ENCODE measurements at places on chromosomes 7 and 10.

- DNase-seq, result no peak
Measured at GRCh38 chr7:412313-412710, 107.3 kb downstream of the PDGFA start.

- no peak for DNase-seq
Measured at GRCh38 chr10:4344492-4344994, 481.5 kb upstream of the AKR1E2 start.

GRCh38 chr10:132364594-132364970 is 32.4 kb upstream of the PWWP2B start:
- no peak for DNase-seq

- DNase-seq, result no peak
Measured at GRCh38 chr7:29609162-29610037, 45.8 kb downstream of the PRR15 start.

DNA sequence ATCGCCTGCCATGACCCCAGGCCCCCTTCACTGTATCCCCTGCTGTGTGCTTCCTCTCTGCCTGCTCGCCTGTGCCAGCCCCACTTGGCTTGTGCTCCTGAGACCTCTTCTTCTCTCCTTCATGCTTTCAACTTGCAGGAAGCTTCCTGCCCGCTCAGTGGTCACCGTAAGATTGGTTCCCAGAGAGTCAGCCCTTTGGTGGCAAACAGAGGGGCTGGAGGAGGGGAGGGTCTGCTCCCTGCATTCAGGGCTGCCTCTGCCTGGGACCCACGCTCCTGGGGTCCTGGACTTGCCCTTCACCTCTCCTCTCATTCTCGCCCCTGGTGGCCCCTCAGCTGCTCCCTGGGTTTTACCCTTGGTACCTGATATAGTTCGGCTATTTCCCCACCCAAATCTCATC is 45.8 kb upstream of the ZNF32 start:
- DNase-seq, result no peak

DNA sequence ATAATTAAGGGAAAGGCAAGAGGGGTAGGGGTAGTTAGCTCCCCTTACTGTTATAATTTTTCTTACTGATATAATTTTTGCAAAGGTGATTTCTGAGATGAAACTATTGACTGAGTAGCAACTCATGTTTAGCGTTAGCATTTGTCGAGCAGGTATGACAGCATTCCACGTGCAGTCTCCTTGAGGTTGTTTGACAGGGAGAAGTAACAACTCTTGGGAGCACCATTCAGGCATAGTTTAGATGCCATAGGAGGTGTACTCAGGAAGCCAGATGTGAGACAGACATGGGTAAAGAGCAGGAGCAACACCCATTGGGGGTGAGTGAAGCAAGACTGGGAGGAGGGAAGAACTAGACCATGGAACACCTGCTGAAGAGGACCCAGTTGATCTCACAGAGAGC is 96.6 kb upstream of the KLF6 start:
- no peak for DNase-seq

DNA sequence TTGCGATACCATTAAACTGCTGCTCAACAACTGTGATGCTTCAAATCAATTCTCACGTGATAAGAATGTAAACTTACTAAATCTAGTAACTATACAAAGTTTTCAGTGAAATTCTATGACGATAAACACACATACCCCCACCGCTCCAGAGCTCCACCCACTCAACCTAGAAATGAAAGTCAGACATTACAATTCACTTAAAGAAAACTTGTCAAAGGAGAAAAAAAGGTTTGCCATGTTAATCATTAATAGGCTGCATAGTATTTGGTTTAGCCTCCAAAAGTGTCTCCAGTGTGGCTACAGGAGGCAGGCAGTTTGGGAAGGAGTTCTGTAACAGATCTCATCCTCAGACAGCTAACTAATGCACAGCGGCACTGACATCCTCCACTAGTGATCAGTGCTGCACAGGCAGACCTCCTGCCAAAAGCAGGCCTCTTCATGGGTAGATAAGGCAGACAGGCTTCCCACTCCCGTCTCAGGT is 3.1 kb downstream of the HERPUD2 start:
- DNase-seq, result no peak

- DNase-seq, result no peak
Measured at GRCh38 chr7:68682910-68683309, 915.4 kb upstream of the AUTS2 start.

- DNase-seq, result no peak
Measured at GRCh38 chr7:30178748-30179436, 44.1 kb downstream of the MTURN start.

DNA sequence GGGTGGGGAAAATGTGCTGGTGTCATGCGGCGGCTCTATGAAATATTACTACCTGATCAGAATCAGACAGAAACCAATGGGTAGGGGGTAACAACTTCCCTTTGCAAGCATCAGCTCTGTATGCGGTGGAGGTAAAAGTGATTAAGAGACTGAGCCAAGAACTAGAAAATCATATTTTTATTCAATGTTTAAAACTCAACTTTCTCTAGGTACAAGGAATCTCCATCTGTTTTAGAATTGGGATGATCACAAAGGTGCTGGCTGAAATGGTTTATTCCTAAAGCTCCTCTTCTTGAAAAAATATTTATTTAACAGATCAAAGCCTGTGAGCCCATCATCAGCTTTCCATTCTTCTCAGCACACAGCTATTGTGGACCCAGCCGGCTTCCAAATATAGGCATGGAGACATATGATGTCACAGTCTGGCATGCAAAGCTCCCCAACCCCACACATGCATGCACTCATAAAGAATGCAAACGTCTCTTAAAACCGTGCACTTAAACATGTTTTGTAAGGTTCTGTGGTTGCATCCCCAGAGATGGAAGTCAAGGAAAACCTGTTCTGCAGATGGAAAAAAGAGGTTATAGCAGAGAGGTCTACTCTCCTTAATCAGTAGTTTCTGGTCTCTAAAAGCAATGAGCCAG is 126.0 kb downstream of the SKIDA1 start:
- no peak for DNase-seq

DNA sequence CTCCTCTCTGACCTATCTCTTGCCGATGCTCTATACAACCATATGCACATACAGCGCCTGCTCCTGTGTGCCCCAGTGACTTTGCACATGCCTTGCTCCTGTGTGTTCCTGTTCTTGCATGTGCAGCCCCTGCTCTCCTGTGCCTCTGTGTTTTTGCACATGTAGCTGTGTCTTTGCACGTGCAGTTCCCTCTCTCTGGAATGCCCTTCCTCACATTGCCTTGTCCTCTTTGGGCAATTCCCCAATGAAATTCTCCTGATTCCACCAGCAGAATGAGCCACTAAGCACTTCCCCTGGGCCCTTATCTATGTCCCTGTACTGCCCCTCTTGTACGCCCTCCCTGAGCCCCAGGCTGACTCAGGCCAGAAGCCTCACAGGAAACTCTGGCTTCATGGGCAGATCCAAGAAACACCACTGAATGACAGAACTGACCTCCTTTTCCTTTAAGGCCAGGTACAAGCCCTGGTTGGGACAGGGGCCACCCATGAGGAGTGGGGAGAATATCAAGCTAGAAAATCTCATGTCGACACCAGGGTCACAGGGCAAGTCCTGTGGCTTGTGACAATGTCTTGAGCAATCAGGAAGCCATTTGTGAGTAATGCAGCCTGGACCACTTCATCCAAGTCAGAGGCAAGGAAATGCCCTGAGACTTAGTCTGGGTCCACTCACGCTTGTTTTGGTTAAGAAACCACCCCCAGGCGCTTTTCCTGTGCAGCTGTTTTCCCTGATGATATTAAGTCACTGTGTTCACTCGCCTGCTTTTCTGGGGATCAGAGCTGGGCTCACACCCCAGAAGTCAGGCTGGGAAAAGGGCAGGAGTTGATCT is 1.9 kb upstream of the ARHGAP22 start:
- peak; percentile 21 for DNase-seq

DNA sequence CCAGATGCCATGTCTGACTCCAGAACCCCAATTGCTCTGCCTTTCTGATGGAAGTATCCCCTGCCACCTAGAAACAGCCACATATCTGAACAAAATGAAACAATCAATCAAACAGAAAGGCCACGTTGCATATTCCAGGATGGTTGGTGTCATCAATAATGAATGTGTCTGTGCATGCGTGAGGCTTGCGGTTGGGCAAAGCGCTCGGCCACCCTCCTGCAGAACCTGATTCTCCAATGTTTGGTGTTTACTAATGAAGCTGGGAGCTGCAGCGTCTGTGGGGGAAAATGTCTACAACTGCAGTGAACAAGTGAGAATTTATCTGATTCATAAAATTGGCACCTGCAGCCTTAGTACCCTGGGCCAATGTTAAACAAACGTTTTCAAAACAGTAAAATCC is 121.2 kb upstream of the ADARB2 start:
- DNase-seq, result no peak

GRCh38 chr7:150909200-150909995 is 57.1 kb downstream of the AOC1 start:
- DNase-seq, result peak; percentile 24

- DNase-seq, result no peak
Measured at GRCh38 chr7:149856583-149856982, 17.2 kb upstream of the ATP6V0E2 start.

- DNase-seq, result no peak
Measured at GRCh38 chr7:1455241-1455939, 3.9 kb downstream of the MICALL2 start.

DNA sequence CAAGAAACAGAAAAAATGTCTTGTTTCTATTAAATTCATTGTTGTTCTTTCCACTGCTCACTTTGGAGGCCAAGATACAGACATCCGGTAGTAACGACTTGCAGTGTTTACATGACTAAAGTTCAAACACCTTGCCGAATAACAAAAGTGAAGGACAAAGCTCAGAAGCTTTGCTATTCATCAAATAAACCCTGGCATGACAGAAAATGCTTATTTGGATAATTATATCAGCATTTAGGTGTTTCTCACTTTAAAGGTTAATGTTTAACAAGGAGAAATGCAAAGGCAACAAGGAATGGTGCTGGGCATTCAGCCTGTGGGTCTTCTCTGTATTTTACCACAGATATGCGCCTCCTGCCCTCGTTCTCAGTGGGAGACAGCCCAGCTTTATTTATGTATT is 5.4 kb upstream of the PTF1A start:
- DNase-seq, result no peak

- no peak for DNase-seq
Measured at GRCh38 chr7:1187127-1187526, 27.1 kb upstream of the ZFAND2A start.

DNA sequence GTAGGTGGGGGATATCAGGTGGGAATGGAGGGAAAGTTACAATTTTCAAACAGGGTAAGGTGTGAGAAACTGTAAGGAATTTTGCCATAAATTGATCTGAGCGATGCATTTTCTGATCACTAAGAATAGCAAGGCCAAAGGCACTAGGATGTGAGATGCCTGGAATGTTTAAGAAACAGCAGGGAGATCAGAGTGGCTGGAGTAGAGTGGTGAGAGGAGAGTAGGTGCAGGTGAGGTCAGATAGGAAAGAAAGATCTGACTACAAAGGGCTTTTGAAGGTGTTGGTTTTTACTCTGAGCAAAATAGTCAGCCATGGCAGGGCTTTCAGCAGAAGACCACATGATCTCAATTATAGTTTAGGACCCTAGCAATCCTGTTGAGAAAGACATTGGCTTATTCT is 55.0 kb downstream of the HDAC9 start:
- DNase-seq, result no peak

GRCh38 chr7:130734815-130735716 is 1.1 kb upstream of the KLF14 start:
- no peak for DNase-seq

GRCh38 chr7:124996778-124997177 is 67.2 kb upstream of the POT1 start:
- no peak for DNase-seq

- DNase-seq, result no peak
Measured at GRCh38 chr10:93363891-93364648, 118.1 kb downstream of the MYOF start.

- DNase-seq, result no peak
Measured at GRCh38 chr7:108286290-108286904, 156.2 kb upstream of the LAMB4 start.

DNA sequence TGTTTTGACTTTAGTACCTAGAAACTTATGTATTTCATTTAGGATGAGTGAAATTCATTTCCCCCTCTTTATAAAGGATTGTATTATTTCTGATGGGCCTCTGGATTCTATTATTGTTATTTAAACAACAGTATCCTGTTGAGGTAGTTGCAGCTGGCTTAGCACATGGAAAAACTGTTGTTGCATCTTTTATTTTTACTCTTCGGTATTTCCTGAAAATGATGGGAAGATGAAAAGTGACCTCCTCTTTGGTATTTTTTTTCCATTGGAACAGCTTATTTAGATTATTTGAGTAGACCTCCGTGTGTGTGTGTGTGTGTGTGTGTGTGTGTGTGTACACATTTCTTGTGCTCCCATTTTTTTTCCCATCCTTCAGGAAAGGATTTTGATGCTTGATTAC is 129.8 kb downstream of the PRKG1 start:
- no peak for DNase-seq

DNA sequence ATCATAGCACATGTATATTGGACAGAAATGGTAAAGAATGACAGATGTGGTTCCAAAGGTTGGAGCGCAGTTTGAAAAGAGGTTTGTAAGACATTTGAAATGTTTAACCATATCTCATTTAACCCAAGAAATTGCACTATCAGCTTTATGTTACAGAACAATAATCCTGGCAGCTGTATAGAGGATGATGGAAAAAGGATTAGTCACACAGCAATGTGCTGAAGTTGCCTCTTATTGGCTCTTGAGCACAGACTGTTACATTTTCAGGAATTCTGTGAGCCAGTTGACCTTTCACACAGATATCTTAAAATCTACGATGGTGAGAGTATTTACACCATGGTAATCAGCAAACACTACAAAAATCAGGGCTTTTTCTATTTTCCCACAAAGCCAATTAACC is 3.9 kb downstream of the COG5 start:
- DNase-seq, result no peak

DNA sequence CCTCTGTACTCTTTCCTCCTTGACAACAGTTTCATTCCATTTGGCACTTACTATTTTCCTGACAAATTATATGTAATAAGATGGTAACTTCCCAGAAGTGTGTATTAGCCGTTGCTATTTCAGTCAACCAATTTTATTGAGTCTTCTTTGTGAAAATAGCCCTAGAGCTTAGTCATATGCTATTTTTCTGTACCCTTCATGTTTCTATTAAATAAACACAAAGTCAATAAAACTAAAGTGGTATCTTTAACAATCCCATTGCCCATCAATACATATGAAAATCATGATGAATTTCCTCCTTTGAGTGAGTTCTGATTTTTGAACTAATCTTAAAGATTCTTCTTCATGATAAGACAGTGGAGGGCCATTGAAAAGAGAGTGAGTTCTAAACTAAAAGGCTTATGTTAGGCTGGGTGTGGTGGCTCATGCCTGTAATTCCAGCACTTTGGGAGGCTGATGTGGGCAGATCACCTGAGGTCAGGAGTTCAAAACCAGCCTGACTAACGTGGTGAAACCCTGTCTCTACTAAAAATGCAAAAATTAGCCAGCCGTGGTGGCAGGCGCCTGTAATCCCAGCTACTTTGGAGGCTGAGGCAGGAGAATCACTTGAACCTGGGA is 5.9 kb upstream of the MYPN start:
- no peak for DNase-seq

Measured in GDM1 (cell line).